ENCODE measurements at places on chromosomes 6 and 20.

DNA sequence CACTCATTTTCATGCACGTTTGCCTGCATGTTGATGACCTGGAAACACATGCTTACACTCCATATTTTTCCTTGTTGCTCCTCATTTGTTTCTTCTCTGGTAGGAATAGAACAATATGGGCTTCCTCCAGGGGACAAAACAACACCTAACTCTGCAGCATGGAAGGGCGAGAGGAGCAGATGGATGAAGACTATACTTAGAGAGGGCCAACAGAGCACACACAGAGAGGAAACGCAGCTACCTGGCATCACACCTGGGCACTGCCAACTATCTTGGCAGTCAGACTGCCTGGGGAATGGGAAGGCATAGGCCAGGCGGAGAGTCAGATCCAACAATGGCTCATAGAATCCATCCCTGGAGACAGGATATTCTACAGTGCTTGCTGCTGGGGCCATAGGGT is 290.9 kb downstream of the CD83 start:
- DNase-seq = no peak

- no peak for DNase-seq
These were observed 26.9 kb upstream of the CHMP4B start for GRCh38 chr20:33784225-33784624.

GRCh38 chr6:15881150-15881549 is 218.3 kb upstream of the DTNBP1 start:
- DNase-seq = no peak

DNA sequence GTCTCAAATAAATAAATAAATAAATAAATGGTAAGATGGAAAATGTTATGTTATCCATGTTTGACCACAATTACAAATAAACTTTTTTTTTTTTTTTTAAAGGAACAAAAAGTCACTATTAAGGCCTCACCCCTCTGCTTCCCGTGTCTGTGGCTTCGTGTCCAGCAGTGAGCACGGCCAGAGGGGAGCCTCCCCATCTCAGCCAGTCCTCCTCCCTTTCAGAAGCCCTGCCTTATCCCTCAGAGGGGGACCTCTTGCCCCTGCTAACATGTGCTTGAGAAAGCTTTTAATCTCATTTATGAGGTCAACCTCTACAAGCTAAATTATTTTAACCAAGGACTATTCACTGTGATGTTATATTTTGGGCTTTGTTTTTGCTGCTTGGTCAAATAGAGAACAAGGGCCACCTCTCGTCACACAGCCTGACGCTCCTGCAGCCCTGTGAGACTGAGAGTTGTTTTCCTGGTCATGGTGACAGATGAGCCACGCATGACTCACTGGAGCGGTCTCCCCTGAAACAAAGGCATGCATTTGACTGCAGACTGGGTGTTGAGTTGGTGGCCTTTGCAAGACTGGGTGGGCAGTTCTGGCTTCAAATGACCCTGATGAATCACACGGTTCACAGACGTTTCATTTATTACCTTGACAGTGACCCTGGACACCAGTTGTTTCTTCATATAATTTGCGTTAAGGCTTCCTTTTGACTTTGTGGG is 131.8 kb downstream of the TIAM2 start:
- no peak for DNase-seq

GRCh38 chr6:32234934-32235333 is 11.1 kb upstream of the NOTCH4 start:
- DNase-seq = no peak

- peak; percentile 86 for DNase-seq
These were observed 121.7 kb upstream of the SLC2A12 start for GRCh38 chr6:134173936-134174671.

DNA sequence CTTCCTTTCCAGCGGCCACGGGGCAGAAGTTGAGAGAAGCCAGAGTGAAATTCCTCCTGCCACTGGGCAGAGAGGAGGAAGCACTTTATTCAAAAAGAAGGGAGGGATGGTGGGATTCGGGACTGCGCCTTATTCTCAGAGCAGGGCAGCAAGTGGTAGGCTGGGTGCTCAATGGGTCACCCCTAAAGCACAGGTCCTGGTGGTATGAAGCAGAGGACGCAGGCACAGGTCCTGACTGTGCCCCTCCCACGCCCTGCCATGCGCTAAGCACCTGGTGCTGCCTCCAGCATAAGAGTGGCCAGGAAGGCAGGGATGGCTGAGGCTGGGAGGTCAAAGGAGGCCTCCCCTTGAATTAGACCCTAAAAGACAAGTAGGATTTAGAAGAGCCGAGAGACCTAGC is 4.9 kb upstream of the GRM4 start:
- DNase-seq = no peak

GRCh38 chr6:33622456-33623431 is 1.6 kb downstream of the ITPR3 start:
- DNase-seq = no peak

GRCh38 chr20:32040142-32040953 is 11.7 kb upstream of the HCK start:
- DNase-seq = no peak

- DNase-seq = no peak
These were observed 26.3 kb downstream of the JAG1 start for GRCh38 chr20:10647471-10647870.

DNA sequence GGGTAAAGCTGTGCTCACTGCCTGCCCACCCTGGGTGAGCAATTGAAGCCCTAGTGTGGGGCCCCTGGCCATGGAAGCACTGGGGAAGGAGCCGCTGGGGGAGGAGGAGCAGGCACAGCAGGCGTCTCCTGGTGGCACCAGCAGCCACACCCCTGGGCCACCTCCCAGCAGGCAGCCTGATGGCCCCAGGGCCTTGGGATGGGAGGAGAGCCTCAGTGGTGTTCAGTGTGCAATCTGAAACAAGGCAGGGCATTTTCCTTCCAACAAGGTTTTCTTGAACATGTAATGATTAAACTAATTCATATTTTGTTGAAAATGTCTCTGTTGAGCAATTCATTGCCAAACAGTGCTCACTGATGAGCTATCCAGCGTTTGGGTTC is 151.0 kb downstream of the ZDHHC14 start:
- DNase-seq = no peak

DNA sequence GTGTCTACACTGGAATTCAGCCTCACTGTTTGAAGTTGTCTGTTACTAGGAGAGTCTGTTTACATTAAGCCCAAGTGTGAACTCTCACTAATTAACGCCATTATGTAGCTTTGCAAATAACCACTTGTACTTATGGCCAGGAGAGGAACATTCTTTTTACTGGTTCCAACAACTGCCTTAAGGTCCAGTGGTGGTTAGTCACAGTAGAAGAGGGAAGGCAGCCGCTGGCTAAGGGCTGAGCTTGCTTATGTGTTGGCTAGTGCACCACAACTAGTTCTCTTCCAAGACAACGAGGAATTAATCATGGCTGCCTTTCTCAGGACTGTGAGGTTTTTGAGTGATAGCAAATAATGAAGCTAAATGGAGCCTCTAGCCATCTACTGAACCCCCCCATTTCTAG is 14.9 kb upstream of the SLC22A23 start:
- DNase-seq = no peak

GRCh38 chr20:51994751-51995417 is 192.6 kb upstream of the SALL4 start:
- DNase-seq = no peak

DNA sequence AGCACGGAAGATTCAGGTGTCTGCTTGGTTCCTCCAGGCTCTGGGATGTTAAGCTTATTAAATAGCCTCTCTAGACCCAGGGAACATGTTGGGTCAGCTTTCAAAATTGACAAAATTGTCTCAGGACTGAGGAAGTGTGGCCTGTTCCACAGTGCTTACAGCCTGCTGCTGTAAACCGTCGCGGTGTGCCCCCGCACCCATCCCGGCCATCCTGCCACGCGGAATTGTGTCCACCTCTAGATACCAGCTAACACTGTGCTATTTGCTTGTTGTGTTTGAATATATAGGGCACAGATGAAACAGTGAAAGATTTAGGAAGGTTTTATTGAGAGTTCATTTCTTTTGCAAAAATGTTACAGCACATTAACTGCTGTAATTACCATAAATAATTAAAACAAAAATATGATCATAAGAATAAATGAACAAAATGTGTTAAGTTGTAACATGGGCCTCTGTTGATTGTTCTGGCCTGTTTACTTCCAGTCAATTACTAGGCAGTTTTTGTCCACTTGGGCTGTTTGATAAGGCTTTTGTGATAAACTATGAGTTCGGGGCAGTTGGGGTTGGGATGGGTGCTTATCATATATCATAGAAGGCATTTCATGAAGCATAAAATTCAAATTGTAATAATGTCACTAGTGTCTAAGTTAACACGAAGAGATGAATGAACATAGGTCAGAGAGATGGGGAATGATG is 77.4 kb downstream of the ARID1B start:
- no peak for DNase-seq

GRCh38 chr6:54784011-54784410 is 62.6 kb upstream of the FAM83B start:
- no peak for DNase-seq

GRCh38 chr6:138421608-138422007 is 17.6 kb downstream of the HEBP2 start:
- no peak for DNase-seq

DNA sequence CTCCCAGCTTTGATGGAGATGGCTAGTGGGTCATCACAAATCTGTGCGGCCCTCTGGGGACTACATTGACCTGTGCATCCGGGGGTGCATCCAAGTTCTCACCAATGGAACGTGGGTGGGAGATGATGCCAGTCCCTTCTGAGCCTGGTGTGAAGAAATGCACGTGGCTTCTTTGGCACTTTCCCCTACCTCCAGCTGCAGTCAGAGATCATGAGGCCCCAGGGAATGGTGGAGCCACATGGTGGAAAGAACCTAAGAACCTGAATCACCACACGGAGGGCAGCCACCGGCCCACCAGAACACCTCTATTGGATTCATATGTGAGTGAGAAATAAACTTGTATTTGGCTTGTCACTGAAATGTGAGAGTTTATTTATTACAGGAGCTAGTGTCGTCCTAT is 9.9 kb upstream of the CDKN1A start:
- DNase-seq = no peak

GRCh38 chr6:3117912-3118352 is 579 bp upstream of the BPHL start:
- DNase-seq = no peak

GRCh38 chr6:113352029-113352801 is 504.9 kb upstream of the MARCKS start:
- no peak for DNase-seq

- DNase-seq = no peak
These were observed 40.3 kb downstream of the ATP9A start for GRCh38 chr20:51727872-51728271.

DNA sequence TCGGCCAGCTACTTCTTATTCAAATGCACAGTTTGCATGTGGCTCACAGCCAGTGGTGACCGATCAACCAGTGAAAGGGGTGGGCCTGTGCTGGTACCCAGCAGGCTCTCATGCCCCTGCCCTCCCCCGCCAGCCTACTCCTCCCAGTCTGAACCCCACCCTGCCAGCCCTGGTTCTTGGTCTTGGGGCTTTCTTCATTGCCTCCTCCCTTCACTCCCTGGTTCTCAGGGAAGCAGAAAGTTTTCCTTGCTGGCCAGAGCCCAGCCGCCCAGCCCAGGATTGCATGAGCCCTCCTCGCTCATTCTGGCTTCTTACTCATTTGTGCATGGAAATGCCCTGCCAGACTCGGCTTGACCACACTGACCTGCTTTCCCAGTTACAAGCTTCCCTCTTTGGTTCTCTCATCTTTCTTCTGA is 40.8 kb downstream of the KCNK17 start:
- DNase-seq = no peak

GRCh38 chr20:44805979-44806620 is 4.2 kb downstream of the RIMS4 start:
- DNase-seq = no peak

- DNase-seq = no peak
These were observed 370.2 kb downstream of the KIF16B start for GRCh38 chr20:16203096-16203495.

GRCh38 chr20:40463171-40463570 is 225.9 kb downstream of the MAFB start:
- DNase-seq = no peak

DNA sequence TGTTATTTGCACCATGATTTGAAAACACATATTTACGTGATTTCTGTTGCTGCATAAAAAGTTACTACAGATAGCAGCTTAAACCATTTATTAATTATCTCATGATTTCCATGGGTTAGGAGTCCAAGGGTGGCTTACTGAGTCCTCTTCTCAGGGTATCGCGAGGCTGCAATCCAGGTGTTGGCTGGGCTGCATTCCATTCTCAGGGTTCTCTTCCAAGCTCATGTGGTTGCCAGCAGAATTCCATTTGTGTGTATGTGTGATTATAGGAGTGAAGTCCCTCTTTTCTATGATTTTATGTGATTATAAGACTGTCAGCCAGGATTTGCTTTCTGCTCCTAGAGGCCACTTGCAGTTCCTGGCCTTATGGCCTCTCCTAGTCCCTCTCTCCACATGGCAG is 135.1 kb downstream of the FAM83B start:
- DNase-seq = no peak

GRCh38 chr6:4606821-4607704 is 169.1 kb upstream of the CDYL start:
- DNase-seq = no peak

DNA sequence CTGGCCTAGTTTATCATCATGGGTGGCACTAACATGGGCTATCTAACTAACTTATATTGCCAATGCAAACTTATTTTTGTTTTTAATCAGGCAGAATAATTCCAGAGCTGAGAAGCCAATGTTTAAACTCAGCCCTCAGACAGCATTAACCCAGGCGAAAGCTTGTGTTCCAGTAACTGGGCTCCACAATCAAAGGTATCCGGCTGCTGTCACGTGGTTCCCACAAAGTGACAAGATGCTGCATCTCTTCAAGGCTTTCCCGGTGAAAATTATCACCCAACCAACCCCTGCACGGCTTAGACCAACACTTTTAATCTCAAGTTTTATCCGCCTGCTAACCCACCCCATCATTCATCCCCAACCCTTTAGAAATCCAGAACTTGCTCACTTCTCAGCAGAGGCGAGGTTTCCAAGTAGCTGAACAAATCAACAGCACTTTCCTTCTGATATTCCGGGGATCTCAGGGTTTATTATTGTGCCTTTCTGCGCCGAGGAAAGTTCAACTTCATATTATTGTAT is 885 bp downstream of the MTCL3 start:
- DNase-seq = no peak

- no peak for DNase-seq
These were observed 351.2 kb upstream of the MAP3K7 start for GRCh38 chr6:90938122-90938521.

DNA sequence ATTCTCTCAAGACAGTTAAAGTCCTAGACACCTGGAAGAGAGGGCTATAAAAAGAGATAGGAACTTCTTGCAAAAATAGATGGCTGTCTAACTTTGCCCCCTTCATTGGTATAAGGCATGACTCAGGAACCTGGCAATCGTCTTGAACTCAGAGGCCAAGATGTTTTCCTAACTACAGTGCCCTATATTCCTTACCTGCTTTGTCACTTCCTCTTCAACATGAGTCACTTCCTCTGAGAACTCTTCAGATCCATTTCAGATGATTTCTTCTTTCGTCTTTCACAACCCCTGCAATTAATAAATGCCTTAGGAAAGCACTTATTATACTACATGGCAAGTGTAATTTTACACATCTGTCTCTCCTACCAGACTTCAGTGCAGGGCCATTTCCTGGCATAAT is 83.5 kb downstream of the HAO1 start:
- no peak for DNase-seq
